ENCODE measurements at places on chromosomes 7 and 10.

GRCh38 chr10:79164075-79164474, 95.3 kb downstream of the ZMIZ1 start:
- DNase-seq = no peak

GRCh38 chr10:119651514-119652360, 557 bp downstream of the BAG3 start:
- DNase-seq = peak; percentile 32

GRCh38 chr7:70416347-70416985, 715.5 kb upstream of the GALNT17 start:
- DNase-seq = no peak

GRCh38 chr7:41149576-41149975, 553.3 kb downstream of the INHBA start:
- no peak for DNase-seq

GRCh38 chr7:75621124-75621523, 117.6 kb downstream of the HIP1 start:
- DNase-seq = no peak

DNA sequence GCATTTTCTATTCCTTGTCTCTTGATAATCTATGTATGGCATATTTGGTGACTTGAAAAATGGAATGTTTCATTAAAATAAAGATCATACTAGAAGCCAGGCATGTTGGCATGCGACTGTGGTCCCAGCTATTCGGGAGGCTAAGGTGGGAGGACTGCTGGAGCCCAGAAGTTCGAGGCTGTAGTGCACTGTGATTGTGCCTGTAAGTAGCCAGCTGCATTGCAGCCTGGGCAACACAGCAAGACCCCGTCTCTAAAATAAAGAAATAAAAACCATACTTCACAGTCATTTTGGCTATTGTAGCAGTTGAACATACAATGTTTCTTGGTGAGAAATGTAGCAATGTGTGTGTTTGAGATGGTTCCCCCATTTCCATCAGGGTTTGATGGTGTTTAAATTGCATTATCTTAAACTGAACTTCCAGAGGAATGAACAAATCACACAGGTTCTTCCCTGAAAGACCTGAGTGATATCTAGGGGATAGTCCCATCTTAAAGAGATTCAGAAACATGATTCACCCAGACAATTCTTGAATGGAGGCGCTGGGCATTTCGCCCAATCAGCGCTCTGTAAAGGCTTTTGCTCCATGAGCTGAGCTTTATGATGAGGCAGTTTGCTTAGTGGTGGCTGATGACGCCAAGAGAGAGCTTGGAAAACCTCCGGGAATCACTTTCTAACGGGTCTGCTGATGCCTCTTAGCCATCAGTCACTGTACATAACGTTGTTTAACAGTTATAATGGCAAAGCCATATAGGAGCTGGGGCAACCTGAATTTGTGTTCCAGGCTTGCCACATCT, 19.4 kb upstream of the BTBD16 start:
- no peak for DNase-seq

- no peak for DNase-seq
These were observed 289.1 kb upstream of the CACNA2D1 start for GRCh38 chr7:82732677-82733076.
